ENCODE measurements at places on chromosomes 11 and 22.

DNA sequence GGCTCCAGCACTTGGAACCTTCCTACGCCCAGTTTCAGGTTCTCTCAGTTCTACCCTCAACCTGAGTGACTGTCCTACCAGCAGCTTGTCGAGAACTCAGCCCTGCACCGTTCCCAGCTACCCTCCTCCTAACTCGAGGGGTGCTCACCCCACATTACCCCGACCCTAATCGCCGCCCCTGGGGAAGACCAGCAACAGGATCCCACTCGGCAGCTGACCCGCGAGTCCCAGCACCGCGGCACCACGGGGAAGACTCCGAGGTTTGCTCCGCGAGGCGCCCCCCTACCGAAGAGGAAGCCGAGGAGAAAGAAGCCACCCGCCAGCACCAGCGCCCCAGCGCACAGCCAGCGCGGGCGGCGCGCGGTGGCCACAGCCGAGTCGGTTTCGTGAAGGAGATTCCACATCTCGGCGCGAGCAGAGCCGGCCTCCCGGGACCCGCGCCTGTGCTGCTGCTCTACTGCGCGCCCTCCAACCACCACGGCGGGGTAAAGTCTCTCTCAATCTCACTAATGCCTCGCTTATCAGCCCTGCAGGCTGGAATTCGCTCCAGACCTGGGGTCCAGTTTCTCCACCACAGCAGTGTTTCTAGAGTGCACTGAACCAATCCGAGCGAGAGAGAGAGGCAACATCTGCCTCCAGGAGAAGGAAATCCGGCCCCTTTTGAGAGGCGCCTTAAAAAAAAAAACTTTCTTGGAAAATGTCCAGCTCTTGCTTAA lies at the start of gene FOLH1:
Gene FOLH1 (minus strand): TSS at position 597 of the 716 bp plus-strand sequence. CDS start 193 bp downstream, at position 404.
- DNase-seq: no peak

GRCh38 chr11:118610773-118611432 lies 3.5 kb downstream of the PHLDB1 start:
- peak; percentile 66 for DNase-seq

- no peak for DNase-seq
These were observed 1.5 kb upstream of the SF3B2 start for GRCh38 chr11:66050581-66051231.

DNA sequence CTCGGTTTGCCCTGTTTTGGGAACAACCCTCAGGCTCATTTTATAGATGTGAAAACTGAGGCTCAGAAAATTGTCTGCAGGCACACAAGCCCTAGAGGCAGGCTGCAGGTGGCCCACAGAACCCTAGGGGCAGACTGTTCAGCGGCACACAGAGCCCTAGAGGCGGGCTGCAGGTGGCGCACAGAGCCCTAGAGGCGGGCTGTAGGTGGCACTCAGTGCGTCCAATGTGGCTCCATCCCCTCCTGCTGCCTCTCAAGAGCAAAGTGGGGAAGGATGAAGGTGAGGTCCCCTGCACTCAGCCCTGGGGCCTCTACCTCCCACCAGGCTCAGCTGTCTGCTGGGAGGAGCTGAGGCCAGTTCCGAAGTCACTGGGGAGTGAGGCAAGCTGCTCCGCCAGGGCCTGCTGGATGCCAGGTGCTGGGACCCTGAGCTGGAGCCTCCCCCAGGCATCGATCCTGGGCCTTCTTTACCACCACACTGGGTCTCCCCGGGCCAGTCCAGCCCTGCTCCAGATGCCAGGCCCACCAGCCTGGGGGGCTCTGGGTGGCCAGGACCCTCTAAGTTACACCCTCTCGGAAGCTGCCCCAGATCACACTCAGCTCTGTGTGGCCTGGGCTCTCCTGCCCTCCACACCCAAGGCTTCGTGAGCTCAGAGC lies 2.3 kb downstream of the ACY3 start:
- DNase-seq: peak; percentile 19

GRCh38 chr11:70537576-70538571 lies 139.5 kb downstream of the CTTN start:
- no peak for DNase-seq

DNA sequence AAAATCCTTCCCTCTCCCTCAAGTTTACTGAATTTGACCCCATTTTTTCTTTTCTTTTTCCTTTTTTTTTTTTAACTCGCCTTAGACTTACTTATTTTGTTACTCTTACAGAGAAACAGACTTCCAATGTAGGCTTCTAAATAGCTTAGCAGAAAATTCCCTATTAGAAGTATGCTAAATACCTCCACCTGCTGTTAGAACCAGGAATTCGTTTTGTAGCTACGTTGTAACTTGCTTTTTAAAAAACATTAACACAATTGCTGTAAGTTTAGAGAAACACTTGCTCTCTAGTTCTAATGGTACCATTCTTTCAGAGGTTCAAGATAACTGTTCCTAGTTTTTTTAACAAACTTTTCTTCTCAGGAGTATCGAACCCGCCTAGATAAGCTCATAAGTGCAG lies 324.2 kb downstream of the DCDC1 start:
- DNase-seq: no peak

- DNase-seq: no peak
These were observed 663 bp upstream of the LARGE2 start for GRCh38 chr11:45921561-45922424.

DNA sequence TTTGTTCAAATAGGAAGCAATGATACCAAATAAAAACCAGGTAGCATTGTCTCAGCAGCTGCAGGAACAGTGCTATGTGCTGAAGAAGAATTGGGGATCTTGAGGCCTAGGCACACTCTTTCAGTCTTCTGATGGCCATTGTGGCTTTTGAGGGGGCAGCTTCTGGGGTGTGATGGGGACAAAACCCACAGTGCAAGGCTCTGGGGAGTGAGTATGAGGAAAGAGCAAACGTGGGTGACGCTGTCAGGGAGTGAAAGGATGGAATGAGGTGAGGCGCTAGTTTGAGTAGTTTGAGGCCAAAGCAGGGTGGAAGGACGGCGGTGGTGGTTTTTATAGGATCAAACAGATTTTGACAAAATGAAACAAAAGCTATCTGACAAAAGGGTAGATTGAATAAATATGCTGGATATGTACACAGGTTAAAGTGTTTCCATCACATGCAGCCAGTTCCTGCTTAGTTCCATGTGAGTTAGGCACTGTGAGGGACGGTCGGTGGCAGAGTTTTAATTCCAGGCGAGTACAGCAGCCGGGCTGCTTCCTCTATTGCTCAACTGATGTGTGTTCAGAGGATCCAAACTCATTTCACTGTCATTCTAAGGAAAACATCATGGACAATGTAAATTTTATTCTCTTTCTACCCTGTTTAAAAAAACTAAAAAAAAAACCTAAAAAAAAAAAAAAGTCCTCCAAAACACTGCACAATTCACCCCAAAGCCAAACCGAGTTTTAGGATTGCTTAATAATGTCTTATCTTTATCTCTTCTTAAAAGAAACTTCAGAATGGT lies 18.9 kb downstream of the ADAMTS15 start:
- DNase-seq: no peak

- DNase-seq: no peak
These were observed 8.4 kb upstream of the KCNQ1OT1 start for GRCh38 chr11:2708151-2708581.

All from stimulated activated CD4-positive, alpha-beta T cell treated with anti-CD3 and anti-CD28 coated beads, Interleukin-1b, Interleukin-23, amount 100 ng/mL, for 1 hour (primary cell).